ENCODE measurements at places on chromosomes 4 and X. TPM values are rescaled to one million over a fixed set of nuclear protein-coding genes. Genes with fewer than 3 reads are reported as not detected.

GRCh38 chr4:72505314-72505744, 63.7 kb downstream of the ADAMTS3 start:
- H3K27me3 ChIP-seq, result no peaks in the 10 kb centered on the region
- H3K36me3 ChIP-seq, result no peaks in the 10 kb centered on the region
- DNase-seq, result no peak
- no peaks in the 10 kb centered on the region for H3K4me1 ChIP-seq

DNA sequence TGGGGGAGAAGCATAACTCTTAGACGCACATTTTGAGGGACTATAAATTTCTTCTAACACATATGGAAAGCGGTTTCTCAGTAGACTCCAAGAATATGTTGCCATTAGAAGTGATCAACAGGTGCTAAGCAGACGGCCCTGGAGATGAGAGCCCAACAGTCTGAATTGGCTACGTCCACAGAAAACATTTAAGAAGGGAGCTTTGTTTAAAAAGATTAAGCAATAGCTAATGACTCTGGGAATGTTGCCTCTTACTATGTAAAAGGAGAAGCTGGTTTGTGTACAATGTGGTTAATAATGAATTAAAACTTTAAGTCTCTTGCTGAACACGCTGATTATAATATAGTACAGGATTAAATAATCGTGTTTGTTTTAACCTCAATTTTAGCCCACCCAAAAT, 399.5 kb downstream of the SMARCA1 start:
- DNase-seq, result no peak
- H3K36me3 ChIP-seq, result no peaks in the 10 kb centered on the region
- H3K4me1 ChIP-seq, result no peaks in the 10 kb centered on the region
- H3K27ac ChIP-seq, result no peak overlapping the region
- H3K4me3 ChIP-seq, result no peak overlapping the region
- no peaks in the 10 kb centered on the region for H3K27me3 ChIP-seq

- no peaks in the 10 kb centered on the region for H3K27me3 ChIP-seq
- no peak for DNase-seq
- H3K36me3 ChIP-seq, result no peaks in the 10 kb centered on the region
- H3K4me1 ChIP-seq, result peaks cover 16% of the 10 kb centered on the region
- H3K4me3 ChIP-seq, result no peak overlapping the region
These were observed 2.2 kb downstream of the ZNF185 start for GRCh38 chrX:152899874-152900719.

The PITX2 gene
- 5.0 TPM for total RNA-seq

GRCh38 chrX:103498786-103499185, 20.5 kb downstream of the RAB40A start:
- no peaks in the 10 kb centered on the region for H3K27me3 ChIP-seq
- no peak overlapping the region for H3K27ac ChIP-seq
- no peaks in the 10 kb centered on the region for H3K36me3 ChIP-seq
- no peak for DNase-seq
- peaks cover 5% of the 10 kb centered on the region for H3K4me1 ChIP-seq

The ELOVL6 gene
- 31.3 TPM for total RNA-seq

- H3K27ac ChIP-seq, result no peak overlapping the region
- H3K27me3 ChIP-seq, result no peaks in the 10 kb centered on the region
- peaks cover 16% of the 10 kb centered on the region for H3K36me3 ChIP-seq
These were observed 98.0 kb downstream of the RELL1 start for GRCh38 chr4:37588150-37588549.

The VCX2 gene
- total RNA-seq, result not detected

The DUSP21 gene
- total RNA-seq, result not detected

The SLC49A3 gene
- 16.4 TPM for total RNA-seq

The FRMD7 gene
- total RNA-seq, result not detected

GRCh38 chr4:76639288-76639687, 204.3 kb downstream of the SHROOM3 start:
- H3K27ac ChIP-seq, result no peak overlapping the region
- no peaks in the 10 kb centered on the region for H3K27me3 ChIP-seq
- no peak overlapping the region for H3K4me3 ChIP-seq
- H3K4me1 ChIP-seq, result peaks cover 27% of the 10 kb centered on the region

DNA sequence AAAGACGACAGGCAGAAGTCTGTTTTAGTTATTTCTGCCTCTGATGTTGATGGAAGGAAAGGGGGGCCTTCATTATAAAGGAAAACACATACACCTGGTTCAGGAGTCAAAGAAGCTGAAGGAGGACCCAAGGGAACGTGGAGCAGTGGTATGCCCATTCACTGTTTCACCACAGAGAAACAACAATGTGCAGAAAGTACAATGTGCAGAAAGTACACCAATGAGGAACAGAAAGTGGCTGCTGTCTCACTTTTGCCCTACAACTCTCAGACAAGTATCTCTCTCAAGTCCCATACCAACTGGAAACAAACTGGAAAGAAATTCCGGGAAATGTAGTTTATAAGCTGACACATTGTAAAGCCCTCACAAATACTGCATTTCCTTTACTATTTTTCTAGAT, 564.5 kb downstream of the TRAM1L1 start:
- no peaks in the 10 kb centered on the region for H3K4me1 ChIP-seq
- DNase-seq, result no peak
- H3K27ac ChIP-seq, result no peak overlapping the region
- H3K4me3 ChIP-seq, result no peak overlapping the region
- no peaks in the 10 kb centered on the region for H3K36me3 ChIP-seq

GRCh38 chr4:95705323-95705722, 134.6 kb upstream of the PDHA2 start:
- no peaks in the 10 kb centered on the region for H3K27me3 ChIP-seq
- H3K27ac ChIP-seq, result no peak overlapping the region

The EDNRA gene
- total RNA-seq, result 4.5 TPM

The RNF150 gene
- total RNA-seq, result 0.83 TPM
